ENCODE measurements at places on chromosomes 4 and X.
A peak's percentile ranks its signal among the peaks of the same experiment; 100 is the strongest.

- peak; percentile 56 for DNase-seq
These were observed at the start of gene PJA1 for GRCh38 chrX:69165087-69165651. PJA1 (minus strand) TSS chrX:69165453; CDS start chrX:69163073, 2,380 bp downstream.

GRCh38 chr4:70754990-70755688 lies 33.4 kb downstream of the RUFY3 start:
- no peak for DNase-seq

- DNase-seq = no peak
These were observed 11.9 kb downstream of the LRPAP1 start for GRCh38 chr4:3520276-3520675.

GRCh38 chrX:113804819-113805218 lies 779.1 kb upstream of the HTR2C start:
- no peak for DNase-seq

DNA sequence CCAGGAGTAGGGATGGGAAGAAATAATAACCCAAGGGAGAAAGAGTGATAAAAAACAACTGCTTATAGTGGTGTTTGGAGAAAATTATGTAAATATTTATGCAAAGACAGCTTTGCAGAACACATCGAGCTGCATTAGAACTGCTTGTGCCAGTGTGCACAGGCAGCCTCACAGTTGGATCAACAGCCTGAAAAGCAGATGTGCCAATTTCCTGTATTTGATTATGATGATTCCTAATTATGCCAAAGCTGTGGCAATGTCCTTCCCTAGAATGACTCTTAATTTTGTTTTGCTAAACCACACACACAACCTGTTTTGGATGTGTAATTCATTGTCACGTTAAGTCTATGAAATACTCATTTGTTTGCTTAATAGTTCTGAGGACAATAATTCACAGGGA lies 30.6 kb upstream of the ANTXR2 start:
- no peak for DNase-seq

GRCh38 chrX:6986915-6987314 lies 160.6 kb upstream of the STS start:
- no peak for DNase-seq

DNA sequence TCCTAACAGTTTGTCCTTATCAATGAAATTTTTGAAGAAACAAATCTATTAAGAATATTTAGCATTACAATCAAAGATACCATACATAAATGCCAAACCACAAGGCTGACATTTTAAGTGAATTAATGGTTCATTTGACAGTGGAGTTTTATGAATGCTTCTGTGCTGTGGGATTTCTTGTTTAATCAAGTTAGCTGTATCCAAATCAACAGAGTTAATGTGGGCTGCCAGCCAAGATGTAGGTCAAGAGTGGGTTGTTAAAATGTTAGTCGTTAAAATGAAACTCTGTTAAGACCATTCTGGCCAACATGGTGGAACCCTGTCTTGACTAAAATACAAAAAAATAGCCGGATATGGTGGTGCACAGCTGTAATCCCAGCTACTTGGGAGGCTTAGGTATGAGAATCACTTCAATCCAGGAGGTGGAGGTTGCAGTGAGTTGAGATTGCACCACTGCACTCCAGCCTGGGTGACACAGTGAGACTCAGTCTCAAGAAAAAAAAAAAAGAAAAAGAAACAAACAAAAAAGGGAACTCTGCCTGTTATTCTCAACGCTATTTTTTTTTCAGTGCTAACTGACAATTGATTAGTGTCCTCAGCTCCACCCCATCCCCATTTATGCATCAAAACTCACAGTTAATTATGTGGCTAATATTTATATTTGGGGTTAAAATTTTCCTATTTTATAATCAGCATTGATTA lies 20.2 kb downstream of the GPAT3 start:
- no peak for DNase-seq

DNA sequence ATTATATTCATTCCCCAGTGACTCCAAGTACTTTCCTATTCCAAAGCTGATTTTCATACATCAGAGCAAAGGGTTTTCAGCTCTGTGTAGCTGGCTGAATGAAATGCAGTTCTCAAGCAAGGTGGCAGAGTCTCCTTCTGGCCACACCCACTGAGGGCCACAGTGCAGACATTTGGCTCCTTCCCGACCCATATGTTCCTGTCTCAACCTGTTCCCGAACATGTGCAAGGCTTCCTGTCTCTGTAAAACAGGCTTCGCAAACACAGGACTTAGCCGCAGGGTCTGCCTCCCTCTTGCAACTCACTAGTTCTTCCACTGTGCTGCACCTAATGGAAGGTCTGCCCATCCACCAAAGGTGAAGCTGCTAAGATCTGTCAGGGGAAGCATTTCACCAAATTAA lies 249.2 kb downstream of the MID1IP1 start:
- DNase-seq = no peak

GRCh38 chrX:153864101-153864500 lies 21.9 kb downstream of the L1CAM start:
- no peak for DNase-seq

- peak; percentile 76 for DNase-seq
These were observed 20.1 kb upstream of the ARAF start for GRCh38 chrX:47540754-47541538.

GRCh38 chrX:98057176-98057575 lies 1173.5 kb downstream of the RPA4 start:
- no peak for DNase-seq

DNA sequence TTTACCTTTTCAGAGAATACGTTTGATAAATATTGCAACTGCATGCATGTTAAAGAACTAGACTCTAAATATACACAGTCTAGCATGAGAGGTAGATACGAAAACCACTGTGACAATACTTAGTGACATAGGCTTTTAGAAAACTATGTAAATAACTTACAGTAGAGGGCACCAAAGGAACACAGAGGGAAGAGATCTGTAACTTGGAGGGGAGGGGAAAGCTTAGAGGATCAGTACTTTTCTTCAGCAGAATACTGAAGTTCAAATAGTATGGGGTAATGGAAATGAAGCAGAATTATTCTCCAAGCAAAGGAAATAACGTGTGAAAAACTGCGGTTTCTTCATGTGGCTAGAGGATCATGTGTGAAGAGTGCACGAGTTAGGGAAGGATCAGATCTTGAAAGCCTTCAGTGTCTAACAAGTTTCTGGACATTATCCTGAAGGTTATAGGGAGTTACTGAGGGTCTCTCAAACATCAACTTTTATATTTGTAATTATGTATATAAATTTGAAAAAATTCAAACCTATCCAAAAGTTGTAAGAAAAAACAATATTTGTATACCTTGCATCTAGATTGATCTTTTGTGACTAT lies 264.3 kb downstream of the NPFFR2 start:
- peak; percentile 65 for DNase-seq

DNA sequence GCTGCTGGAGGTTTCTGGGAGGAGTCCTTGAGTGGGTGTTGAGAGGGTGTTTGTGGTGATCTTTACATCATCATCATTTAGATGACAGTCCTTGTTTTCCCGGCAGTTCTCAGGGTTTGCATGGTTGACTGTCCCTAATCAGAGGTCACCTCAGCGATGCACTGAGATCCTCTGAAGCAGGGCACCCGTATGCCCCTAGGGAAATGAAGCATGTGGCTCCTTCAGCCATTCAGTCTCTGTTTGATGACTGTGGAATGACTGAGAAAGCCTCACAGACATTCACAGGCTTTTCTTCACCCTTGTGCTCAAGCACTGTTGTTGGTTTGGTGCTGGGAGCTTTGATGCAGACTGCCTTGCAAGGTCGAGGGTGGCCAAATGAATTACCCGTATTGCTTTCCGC lies 474.7 kb downstream of the SPRY1 start:
- DNase-seq = no peak

- peak; percentile 58 for DNase-seq
These were observed 167.1 kb downstream of the NSUN7 start for GRCh38 chr4:40916880-40917279.

- no peak for DNase-seq
These were observed 56.9 kb downstream of the KIT start for GRCh38 chr4:54714631-54715030.

- peak; percentile 93 for DNase-seq
These were observed at the start of gene FRG1 for GRCh38 chr4:189940178-189941004. FRG1 (plus strand) TSS chr4:189940872; CDS start chr4:189941010, 138 bp downstream.

GRCh38 chrX:66163849-66164411 lies at the start of gene HEPH:
HEPH (plus strand) TSS chrX:66164247; CDS start chrX:66170571, 6,324 bp downstream.
- no peak for DNase-seq

GRCh38 chrX:119676949-119677653 lies 15.9 kb downstream of the SEPTIN6 start:
- no peak for DNase-seq

All from hematopoietic multipotent progenitor cell treated with erythropoietin and hydrocortisone succinate and interleukin-3 and kit ligand, for 8 days (in vitro differentiated cells).